Stimulated activated CD4-positive, alpha-beta T cell treated with anti-CD3 and anti-CD28 coated beads, Interleukin-4, amount 100 ng/mL, for 1 hour (primary cell): ENCODE measurements at places on chromosomes 1 and 21.

DNA sequence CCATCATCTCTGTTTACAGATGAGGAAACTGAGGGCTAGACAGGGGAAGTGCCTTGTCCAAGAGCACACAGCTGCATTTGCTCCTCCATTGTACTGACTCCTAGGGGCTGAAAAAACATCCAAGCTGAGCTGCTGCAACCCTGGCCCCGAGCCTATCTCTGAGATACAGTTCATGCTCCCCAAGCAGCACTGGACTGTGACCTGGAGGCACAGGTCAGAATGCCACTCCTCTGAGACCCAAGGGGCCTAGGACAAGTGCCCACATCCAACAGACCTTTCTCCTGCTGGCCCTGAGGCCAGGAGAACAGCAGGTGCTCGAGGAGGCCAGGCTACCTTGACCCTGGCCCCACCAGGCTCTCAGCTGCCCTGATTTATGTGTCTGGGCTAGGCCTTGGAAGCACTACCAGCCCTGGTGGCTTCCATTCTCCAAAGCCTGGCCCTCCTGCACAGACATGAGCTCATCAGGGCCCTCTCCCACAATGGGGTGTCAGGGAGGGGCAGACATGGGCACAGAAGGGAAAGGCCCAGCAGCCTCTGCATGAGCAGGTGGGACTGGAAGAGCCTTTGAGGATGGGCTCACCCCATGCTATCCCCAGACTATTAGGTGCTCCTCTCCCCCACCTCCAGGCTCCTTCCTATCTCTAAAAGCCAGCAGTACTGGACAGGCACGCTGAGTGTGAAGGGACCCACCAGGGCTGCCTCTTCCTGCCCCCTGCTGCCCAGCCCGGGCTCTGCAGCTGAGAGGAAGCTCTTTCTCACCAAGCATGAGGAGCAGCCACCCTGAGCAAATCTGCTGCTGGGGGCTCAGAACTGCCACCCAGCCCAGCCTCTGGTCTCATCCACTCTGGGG lies 18.8 kb downstream of the ADGRB2 start:
- DNase-seq, result peak; percentile 52

GRCh38 chr1:54125386-54126070 lies 27.3 kb downstream of the CDCP2 start:
- DNase-seq, result no peak

GRCh38 chr1:12406211-12407021 lies 176.6 kb downstream of the VPS13D start:
- DNase-seq, result no peak

- DNase-seq, result no peak
Measured at GRCh38 chr1:204361341-204361771, 1.6 kb upstream of the PLEKHA6 start.

- DNase-seq, result no peak
Measured at GRCh38 chr1:212609701-212610574, 1.4 kb downstream of the ATF3 start.

- no peak for DNase-seq
Measured at GRCh38 chr1:31444725-31445448, 31.9 kb downstream of the SERINC2 start.

DNA sequence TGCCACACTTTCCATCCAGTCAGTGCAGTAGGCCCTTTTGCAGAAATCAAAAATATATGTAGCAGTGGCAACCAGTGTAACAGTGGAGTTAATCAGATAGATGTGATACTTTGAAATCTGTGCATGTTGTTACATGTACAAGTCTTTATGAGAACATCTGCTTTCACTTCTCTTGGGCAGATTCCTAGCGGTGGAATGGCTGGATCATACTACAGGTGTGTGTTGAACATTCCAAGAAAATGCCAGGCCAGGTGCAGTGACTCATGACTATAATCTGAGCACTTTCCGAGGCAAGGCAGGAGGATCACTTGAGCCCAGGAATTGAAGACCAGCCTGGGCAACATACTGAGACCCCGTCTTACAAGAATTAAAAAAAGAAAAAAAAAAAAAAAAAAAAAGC lies 55.3 kb downstream of the GNB1 start:
- no peak for DNase-seq

- no peak for DNase-seq
Measured at GRCh38 chr1:198657550-198658064, 18.8 kb downstream of the PTPRC start.

DNA sequence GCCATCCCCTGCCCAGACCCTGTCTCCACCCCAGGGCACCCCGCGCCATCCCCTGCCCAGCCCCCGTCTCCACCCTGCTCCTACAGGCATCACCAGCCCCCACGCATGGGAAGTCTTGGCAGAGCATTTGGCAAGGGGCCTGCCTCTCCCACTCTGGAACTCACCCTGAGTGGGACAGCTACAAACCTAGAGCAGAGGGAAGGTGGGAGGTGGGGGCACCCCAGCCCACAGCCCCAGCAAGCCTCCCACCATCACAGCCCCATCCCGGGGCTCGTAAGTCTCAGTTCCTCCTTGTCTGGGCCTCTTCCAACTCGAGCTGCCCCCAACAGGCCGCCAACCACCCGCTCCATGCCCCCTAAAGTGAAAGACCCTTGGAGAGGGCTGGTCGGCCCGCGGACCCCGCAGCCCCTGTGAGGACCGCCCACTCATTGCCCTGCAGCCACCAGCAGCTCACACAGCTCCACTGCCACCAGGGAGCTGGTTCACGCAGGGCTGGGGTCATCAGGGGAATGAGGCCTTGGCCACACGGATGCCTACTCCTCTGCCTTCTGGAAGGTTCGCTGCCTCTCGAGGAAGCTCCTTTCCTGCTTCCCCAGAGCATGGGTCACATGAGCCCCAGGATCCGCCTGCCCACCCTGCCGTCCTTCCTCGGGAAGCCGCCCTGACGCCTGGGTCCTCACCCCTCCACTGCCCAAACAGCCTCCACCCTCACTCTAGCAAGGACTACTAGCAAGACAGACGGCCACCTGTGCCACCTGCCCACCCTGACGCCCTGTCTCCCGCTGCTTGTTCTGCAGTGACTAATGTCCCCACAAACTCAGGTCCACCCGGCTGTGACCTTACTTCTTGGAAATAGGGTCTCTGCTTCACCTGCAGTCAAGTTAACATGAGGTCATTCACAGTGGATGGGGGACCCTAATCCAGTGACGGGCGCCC lies 14.4 kb downstream of the MEGF6 start:
- DNase-seq, result no peak

- DNase-seq, result no peak
Measured at GRCh38 chr21:32306021-32306780, 7.5 kb downstream of the MRAP start.

GRCh38 chr21:31874812-31875212 lies 2.0 kb downstream of the HUNK start:
- no peak for DNase-seq

GRCh38 chr1:185398599-185398998 lies 81.6 kb upstream of the IVNS1ABP start:
- DNase-seq, result no peak

DNA sequence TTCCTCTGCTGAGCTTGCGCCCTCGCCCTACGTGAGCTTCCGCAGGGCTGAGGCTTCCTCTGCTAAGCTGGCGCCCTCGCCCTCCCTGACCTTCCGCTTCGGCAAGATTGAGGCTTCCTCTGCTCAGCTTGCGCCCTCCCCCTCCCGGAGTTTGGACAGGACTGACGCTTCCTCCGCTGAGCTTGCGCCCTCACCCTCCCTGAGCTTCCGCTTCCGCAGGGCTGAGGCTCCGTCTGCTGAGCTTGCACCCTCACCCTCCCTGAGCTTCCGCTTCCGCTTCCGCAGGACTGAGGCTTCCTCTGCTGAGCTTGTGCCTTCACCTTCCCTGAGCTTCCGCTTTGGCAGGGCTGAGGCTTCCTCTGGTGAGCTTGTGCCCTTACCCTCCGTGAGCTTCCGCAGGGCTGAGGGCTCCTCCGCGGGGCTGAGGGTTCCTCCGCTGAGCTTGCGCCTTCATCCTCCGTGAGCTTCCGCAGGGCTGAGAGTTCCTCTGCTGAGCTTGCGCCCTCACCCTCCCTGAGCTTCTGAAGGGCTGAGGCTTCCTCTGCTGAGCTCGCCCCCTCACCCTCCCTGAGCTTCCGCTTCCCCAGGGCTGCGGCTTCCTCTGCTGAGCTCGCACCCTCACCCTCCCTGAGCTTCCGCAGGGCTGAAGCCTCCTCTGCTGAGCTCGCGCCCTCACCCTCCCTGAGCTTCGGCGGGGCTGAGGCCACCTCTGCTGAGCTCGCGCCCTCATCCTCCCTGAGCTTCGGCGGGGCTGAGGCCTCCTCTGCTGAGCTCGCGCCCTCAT lies 753.6 kb upstream of the TPTE start:
- no peak for DNase-seq

GRCh38 chr1:216932424-216932823 lies 209.2 kb upstream of the ESRRG start:
- no peak for DNase-seq

- DNase-seq, result no peak
Measured at GRCh38 chr21:34841154-34841553, 172.4 kb downstream of the CLIC6 start.

- DNase-seq, result peak; percentile 66
Measured at GRCh38 chr21:37365517-37366481, 774 bp upstream of the DYRK1A start.

- DNase-seq, result no peak
Measured at GRCh38 chr21:41477641-41478318, 30.2 kb downstream of the TMPRSS2 start.

DNA sequence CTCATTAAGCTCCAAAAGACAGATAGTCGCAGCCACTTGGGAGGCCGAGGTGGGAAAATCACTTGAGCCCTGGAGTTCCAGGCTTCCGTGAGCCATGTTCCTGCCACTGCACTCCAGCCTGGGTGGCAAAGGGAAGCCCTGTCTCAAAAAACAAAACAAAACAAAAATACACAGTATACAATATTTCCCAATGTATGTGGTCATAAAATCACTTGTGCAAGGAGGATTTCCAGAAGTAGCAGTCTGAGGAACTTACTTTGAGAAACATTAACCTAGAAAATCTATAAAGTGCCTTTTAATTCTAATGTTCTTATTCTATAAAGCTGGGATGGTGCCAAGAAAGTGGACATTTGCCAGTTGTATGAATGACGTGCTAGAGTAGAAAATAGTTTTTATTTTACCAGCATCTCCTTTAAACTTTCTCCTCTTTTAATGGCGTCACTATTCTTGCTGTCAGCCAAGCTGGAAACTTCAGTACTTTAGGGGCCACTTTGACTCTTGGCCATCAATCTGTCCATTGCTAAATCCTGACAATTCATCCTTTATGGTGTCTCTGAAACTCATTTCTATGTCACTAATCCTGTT lies 22.5 kb downstream of the FAM177B start:
- no peak for DNase-seq

GRCh38 chr1:171188388-171189266 lies 3.5 kb downstream of the FMO2 start:
- peak; percentile 16 for DNase-seq
